ENCODE measurements at places on chromosomes 12 and 14. TPM values are rescaled to one million over a fixed set of nuclear protein-coding genes. Genes with fewer than 3 reads are reported as not detected.

DNA sequence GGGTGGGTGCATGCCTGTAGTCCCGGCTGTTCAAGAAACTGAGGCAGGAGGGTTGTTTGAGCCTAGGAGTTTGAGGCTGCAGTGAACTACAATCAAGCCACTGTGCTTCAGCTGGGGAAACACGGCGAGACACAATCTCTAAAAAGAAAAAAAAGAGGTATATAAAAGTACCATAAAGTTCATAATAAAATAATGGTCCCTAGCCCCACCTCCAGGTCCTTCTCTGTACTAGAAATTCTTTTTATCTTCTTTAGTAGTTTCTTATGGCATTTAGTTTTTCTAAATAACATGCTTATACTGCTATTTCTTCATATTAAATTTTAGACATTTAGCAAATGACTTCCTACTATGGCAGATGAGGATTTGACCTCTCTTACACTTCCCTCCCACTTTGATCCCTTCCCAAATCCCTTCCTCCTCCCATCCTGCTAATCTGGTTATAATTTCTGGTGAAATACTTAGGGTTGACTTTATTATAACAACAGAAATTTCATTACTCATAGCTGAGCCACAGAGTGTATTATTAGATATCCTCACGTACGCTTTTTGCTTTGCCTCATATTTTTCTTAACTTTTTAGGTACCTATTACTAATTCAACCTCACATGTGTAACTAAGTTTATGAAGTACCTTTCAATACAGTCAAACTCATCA, 94.7 kb downstream of the SLC41A2 start:
- no peak for DNase-seq

DNA sequence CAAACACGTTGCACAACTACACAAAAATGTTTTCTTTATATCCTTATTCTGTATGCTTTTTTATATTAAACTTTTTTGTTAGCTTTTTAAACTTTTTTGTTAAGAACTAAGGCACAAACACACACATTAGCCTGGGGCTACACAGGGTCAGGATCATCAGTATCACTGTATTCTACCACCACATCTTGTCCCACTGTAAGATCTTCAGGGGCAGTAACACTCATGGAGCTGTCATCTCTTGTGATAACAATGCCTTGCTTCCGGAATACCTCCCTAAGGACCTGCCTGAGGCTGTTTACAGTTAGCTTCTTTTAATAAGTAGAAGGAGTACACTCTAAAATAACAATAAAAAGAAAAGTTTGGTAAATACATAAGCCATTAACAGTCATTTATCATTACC, 42.2 kb downstream of the PLEKHA5 start:
- DNase-seq, result no peak

- DNase-seq, result peak; percentile 64
Observed at GRCh38 chr14:99534863-99535262, 53.7 kb downstream of the CCNK start.

GRCh38 chr14:103002578-103003350, 54.6 kb downstream of the CDC42BPB start:
- no peak for DNase-seq

- DNase-seq, result no peak
Observed at GRCh38 chr14:68998062-68998461, 19.0 kb upstream of the ACTN1 start.

- DNase-seq, result no peak
Observed at GRCh38 chr14:87952307-87953094, 40.5 kb downstream of the GALC start.

DNA sequence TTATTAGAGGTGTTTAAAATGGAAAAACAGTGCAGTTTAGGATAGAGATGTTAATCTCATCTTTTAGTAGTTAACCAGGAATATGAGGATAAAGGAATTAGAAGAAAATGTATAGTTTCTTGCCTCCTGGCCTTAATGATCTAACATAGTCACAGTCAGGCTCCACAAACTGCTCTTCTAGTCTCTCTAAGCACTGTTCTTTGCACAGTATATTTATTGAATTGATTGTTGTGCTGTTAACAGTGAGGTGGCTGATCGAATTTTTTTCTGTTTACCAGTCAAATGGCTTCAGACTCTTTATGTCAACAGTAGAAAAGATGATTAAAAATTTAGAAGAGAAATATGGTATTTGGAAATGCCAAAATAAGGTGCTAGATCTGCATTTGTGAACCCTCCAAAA, 37.8 kb downstream of the ATF7IP start:
- no peak for DNase-seq

- no peak for DNase-seq
Observed at GRCh38 chr14:24238527-24239037, 3.8 kb downstream of the TINF2 start.

DNA sequence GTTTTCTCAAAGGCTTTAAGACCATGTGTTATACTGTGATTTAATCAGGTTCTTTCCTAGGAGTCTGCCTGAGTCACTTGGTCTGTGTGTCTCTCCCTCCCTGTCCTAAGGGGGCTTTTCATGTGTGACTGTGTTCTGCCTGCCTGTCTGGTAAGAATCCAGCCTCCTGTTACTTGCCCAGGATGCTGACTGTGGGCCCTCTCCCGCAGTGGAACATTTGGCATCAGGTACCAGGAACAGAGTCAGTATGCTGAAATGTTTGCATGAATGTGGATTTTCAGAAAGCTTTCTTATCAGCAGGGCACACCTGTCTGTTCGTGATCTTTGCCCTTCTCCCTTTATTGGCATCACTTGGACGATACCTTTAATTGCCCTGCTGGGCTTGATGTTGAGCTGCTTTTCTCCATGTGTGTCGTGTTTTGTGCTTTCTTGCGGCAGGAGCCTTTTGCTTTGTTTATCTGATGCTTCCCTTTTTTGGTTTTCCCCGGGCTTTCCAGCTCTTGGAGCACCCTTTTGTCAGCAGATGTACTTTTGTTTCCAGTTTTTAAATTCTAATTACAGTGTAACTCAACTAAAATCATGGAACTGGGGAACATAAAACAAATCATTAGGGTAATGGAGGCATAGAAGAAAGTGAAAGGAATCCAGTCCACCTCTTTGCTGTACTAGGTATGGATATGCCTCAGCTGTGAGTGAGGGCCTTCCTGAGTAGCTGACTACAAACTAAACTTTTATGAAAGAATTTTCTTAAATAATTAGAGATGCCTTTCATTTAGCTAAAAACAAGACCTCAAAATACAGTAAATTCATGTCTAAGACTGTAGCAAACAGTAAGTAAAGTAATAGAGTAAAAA, 72.5 kb downstream of the TRAF3 start:
- no peak for DNase-seq

DNA sequence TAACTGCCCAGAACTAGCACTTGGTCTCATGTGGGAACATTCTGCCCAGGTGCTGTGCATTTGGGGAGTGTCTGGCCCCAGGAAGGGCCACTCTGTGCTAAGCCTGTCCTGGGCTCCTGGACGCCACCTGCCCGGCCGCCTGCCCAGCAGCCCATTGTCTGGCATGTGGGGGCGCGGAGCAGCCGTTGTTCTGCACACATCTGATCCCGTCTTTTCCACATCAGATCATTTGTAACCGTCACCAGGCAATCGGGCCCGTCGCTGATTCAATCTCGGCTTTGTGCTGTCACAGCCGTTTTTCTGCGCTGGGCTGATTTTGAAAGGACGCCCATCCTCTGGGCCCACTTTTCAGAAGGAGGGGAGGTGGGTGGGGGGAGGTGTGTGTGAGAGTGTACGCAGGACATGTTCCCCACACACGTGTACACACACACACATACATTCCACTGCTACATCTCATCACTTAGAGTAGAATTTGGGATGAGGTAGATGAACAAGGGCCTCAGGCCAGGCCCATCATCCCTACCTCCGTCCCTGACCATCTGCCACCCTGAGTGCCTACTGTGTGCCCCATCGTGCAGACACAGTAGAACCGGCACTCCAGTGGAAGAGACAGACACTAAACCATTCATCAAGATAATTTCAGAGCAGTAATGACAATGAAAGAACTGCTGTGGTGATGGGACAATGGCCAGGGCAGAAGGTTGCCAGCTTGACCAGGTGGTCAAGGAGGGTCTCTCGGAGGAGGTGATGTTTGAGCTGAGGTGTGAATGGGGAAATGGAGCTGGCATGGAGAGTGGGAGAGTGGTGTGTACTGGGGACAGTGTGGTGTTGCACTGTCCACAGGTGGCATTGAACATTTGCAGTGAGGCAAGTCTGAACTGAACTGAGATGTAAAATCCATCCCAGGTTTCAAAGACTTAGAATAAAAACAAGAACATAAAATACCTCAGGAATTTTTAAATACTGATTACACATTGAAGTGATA, 19.0 kb downstream of the FAM222A start:
- no peak for DNase-seq

GRCh38 chr14:89365061-89365801, 51.8 kb downstream of the FOXN3 start:
- no peak for DNase-seq

- DNase-seq, result no peak
Observed at GRCh38 chr14:69079188-69079742, 73.7 kb downstream of the DCAF5 start.

Gene NPAS3
- total RNA-seq, result 2.4 TPM

Gene HOXC10
- not detected for total RNA-seq

Gene CD4
- total RNA-seq, result 11.6 TPM

Measured in left cardiac atrium (tissue), 4 donors.